ENCODE measurements at places on chromosomes 2 and 18. TPM values are rescaled to one million over a fixed set of nuclear protein-coding genes. Genes with fewer than 3 reads are reported as not detected.

DNA sequence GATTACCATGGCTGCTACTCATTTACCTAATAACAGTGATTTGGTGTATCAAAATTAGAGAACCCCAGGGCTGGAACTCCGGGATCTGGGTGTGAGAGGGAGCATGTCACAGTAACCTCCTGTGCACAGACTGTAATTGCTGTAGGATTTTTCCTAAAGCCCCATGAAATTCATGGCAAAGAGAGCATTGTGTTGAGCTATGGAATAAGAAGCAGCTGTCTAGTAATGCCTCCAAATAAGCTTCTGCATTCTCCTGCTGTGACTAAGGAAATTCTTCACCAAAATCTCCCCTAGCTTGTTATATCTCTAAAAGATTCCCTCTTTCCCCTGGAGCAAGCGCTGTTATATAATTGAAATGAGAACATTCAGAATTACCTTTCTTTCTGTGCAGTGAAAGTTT, 158.1 kb upstream of the SPATS2L start:
- H3K4me3 ChIP-seq: no peak overlapping the region
- no peaks in the 10 kb centered on the region for H3K27me3 ChIP-seq
- no peak for DNase-seq
- H3K27ac ChIP-seq: no peak overlapping the region
- H3K4me1 ChIP-seq: no peaks in the 10 kb centered on the region
- H3K36me3 ChIP-seq: no peaks in the 10 kb centered on the region

GRCh38 chr2:197108758-197109157, 182.3 kb upstream of the PGAP1 start:
- no peak for DNase-seq
- no peaks in the 10 kb centered on the region for H3K27me3 ChIP-seq
- H3K4me3 ChIP-seq: no peak overlapping the region
- peaks cover 16% of the 10 kb centered on the region for H3K4me1 ChIP-seq
- no peaks in the 10 kb centered on the region for H3K36me3 ChIP-seq
- no peak overlapping the region for H3K27ac ChIP-seq

DNA sequence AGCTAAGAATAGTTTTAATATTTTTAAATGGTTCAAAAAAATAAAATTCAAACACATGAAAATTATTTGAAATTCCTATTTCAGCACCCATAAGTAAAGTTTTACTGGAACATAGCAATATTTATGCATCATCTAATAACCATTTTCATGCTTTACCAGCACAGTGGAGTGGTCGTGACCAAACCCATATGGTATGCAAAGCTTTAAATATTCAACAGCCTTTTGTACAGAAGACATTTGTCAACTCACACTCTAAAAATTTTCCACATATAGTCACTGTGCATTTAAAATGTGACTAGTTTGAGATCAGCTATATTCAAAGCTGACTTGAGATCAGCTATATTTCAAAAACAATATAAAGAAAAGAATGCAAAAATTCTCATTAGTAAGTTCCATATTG, 46.2 kb downstream of the PUM2 start:
- no peak overlapping the region for H3K4me3 ChIP-seq
- no peak for DNase-seq
- no peaks in the 10 kb centered on the region for H3K4me1 ChIP-seq
- H3K27me3 ChIP-seq: no peaks in the 10 kb centered on the region
- H3K36me3 ChIP-seq: peaks cover 73% of the 10 kb centered on the region

GRCh38 chr2:208657468-208657867, 250.9 kb downstream of the PTH2R start:
- no peaks in the 10 kb centered on the region for H3K27me3 ChIP-seq
- no peak for DNase-seq
- H3K4me3 ChIP-seq: no peak overlapping the region
- H3K36me3 ChIP-seq: no peaks in the 10 kb centered on the region
- no peak overlapping the region for H3K27ac ChIP-seq

DNA sequence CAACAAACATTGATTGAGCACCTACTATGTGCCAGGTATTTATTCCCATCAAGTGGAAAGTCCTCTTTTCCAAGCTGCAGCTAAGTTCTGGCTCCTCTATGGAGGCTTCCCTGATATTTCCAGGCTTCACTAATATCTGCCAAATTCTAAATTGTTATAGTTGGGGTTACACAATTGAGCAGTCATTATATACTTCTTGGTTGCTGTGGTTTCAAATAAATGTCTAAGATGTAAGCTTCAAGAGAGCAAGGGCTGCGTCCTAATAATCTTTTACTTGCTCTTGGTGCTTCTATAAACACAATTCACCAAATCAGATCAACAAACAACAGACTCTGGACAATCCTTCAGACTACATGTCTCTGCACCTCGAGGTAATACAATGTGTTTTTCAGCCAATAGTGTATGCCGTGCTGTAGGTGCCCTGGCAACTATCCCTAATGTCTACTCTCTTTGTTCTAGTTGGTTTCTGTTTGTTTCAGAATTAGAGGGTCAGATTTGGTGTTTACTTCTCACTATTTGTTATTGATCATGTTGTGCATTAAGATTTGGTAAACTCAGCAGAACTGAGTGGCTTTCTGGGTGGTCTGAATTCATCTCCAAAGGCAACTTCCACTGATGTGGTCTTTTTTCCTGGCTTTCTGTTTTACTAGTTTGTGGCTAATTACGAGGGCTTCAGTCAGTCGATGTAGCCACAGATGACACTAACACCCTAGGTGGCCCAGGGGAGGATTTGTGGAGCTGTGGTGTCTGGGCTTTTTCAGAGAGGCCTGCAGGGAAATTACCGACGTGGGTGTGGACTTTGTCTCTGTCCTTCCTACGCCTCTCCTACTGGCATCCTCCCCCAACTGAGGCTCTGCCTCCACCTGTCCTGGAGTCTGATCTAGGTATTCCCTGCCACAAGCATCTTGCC, 50.4 kb downstream of the CDCA7 start:
- H3K4me3 ChIP-seq: no peak overlapping the region
- DNase-seq: no peak
- H3K4me1 ChIP-seq: peaks cover 11% of the 10 kb centered on the region
- no peak overlapping the region for H3K27ac ChIP-seq

GRCh38 chr2:100749771-100750542, 70.0 kb upstream of the NPAS2 start:
- no peaks in the 10 kb centered on the region for H3K27me3 ChIP-seq
- no peak for DNase-seq
- H3K36me3 ChIP-seq: no peaks in the 10 kb centered on the region
- peaks cover 53% of the 10 kb centered on the region for H3K4me1 ChIP-seq

- H3K27me3 ChIP-seq: no peaks in the 10 kb centered on the region
- H3K4me1 ChIP-seq: no peaks in the 10 kb centered on the region
- no peaks in the 10 kb centered on the region for H3K36me3 ChIP-seq
- no peak overlapping the region for H3K27ac ChIP-seq
- DNase-seq: peak; percentile 9
- H3K4me3 ChIP-seq: no peak overlapping the region
These were observed 317.5 kb upstream of the TRIB2 start for GRCh38 chr2:12399240-12399639.

DNA sequence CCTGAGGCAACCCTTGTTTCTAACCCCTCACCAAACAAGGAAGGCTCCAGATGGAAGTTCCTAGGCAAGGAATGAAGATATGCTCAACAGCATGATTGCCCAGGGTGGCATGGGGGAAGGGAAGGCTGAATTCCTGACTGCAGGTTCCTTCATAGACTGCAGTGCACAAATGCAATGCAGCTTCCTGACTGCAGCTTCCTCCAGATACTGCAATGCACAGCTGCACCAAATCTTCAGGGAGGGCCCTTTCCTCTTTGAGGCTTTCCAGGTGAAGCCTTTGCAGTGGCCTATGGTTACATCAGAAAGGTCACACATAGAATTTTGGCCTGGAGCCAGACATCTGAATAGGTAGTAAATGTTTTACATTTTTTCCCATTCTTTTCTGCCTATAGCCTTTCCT, 58.8 kb upstream of the DYNAP start:
- no peaks in the 10 kb centered on the region for H3K27me3 ChIP-seq
- no peak overlapping the region for H3K27ac ChIP-seq
- H3K36me3 ChIP-seq: no peaks in the 10 kb centered on the region
- no peak for DNase-seq
- H3K4me3 ChIP-seq: no peak overlapping the region

GRCh38 chr2:9613291-9613690, 17.5 kb downstream of the YWHAQ start:
- no peak overlapping the region for H3K4me3 ChIP-seq
- no peak for DNase-seq

The CHRND gene
- not detected for total RNA-seq

DNA sequence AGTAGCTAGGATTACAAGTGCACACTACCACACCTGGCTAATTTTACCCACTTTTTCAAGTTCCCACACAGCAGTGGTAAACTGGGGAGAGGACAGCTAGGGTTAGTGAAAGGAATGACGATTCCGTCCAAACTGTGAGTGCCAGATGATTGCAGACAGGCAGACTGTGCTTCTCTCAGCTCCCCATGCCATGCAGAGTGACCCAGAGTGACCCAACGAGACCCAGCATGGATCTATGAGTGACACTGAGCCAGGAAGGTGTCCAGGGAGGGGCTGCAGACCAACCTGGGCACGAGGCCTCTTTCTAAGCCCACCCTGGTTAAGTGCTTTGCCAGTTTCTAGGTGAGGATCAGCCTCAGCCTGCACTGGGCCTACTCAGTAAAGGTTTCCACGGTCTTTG, 7.7 kb upstream of the KLF11 start:
- no peak overlapping the region for H3K27ac ChIP-seq
- no peaks in the 10 kb centered on the region for H3K4me1 ChIP-seq
- H3K27me3 ChIP-seq: no peaks in the 10 kb centered on the region
- DNase-seq: no peak
- H3K36me3 ChIP-seq: no peaks in the 10 kb centered on the region
- H3K4me3 ChIP-seq: no peak overlapping the region

DNA sequence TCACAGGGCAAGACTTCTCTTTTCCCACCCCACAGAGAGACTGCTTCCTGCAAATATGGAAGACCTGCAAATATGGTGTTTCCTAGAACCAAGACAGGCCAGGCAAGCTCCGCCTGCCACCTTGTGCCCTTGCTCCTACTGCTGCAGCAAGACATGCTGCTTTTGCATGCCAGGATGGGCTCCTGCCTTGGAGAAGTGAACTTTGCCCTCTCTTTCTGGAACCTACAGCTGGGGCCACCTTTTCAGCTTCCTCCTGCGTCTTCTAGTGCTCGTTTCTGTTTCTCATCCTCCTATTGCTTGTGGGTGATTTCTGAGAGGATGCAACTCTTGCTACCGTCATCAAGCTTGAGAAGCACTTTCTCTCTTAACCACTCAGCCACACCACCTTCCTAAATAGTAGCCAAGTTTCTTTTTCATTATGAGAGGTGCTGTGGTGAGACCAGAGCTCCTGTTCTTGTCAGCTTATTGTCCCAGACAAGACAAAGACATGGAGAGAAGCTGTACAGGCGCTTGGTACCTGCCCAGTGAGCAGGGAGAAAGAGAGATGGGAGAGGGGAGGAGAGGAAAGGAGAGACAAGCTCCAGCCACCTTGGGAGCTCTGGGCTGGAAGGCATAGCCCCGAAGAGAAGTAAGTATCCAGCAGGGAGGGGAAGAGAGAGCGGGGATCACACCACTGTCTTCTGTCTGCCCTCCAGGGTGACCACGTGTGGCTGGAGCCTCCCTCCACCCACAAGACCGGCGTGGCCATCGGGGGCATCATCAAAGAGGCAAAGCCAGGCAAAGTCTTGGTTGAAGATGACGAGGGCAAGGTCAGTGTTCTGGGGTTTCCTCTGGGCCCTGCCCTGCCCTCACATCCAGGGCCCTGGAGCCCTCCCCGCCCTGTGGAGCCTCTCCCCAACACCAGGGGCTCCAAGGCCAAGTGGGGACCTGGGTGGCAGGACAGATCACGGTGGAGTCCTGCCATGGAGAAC, 28.3 kb downstream of the MYO7B start:
- DNase-seq: no peak
- H3K4me3 ChIP-seq: no peak overlapping the region
- no peaks in the 10 kb centered on the region for H3K4me1 ChIP-seq

DNA sequence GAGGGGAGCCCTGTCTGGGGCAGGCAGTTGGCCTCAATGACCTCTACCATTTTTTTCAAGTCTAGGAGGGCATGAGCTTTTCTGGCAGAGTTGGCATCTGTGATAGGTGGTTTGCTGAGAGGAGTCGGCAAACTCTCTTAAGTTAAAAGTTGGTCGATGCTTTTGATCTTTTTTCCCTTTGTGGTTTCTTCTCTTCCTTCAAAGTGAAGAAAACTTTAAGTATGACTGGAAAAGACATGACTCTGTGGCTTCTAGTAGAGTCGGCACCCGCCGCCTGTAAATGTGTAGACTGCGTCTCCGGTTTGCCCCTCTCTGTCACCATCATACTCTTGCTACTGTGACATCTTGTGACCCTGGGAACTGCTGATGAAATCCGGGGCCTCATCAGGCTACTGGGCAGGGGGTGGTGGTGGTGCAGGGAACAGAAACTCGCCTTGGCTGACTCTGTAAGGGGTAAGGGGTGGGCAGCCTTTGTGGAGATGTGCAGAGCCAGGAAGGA, 21.1 kb downstream of the INPP5D start:
- DNase-seq: no peak
- no peaks in the 10 kb centered on the region for H3K27me3 ChIP-seq
- peaks cover 8% of the 10 kb centered on the region for H3K4me1 ChIP-seq
- H3K4me3 ChIP-seq: no peak overlapping the region
- no peaks in the 10 kb centered on the region for H3K36me3 ChIP-seq
- no peak overlapping the region for H3K27ac ChIP-seq

- no peaks in the 10 kb centered on the region for H3K27me3 ChIP-seq
- peak; percentile 49 for DNase-seq
- no peak overlapping the region for H3K4me3 ChIP-seq
- peaks cover 55% of the 10 kb centered on the region for H3K4me1 ChIP-seq
- peak overlapping the region; percentile 66 for H3K27ac ChIP-seq
These were observed 96.5 kb downstream of the ZFP36L2 start for GRCh38 chr2:43129676-43130547.

DNA sequence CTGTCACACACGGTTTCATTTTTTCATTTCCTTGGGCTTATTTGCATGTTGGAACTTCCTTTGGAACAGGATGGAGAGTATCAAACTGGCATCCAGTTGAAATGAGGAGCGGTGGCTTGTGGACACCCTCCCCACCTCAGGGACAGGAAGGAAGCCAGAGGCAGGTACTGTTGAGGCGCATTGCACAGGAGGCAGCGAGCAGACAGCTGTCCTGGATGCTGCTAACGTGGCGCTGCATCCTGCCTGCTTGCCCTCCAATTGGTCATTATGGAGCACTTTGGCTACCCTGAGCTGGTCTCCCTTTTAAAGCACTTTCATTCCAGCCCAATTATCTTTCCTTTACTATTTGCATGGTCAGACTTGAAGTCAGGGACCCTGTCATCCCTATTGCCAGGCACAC, 80.7 kb upstream of the ITGA4 start:
- H3K36me3 ChIP-seq: no peaks in the 10 kb centered on the region
- H3K27ac ChIP-seq: no peak overlapping the region
- DNase-seq: no peak
- H3K4me3 ChIP-seq: no peak overlapping the region
- H3K4me1 ChIP-seq: peaks cover 8% of the 10 kb centered on the region
